ENCODE measurements at places on chromosomes 16 and 17. TPM values are rescaled to one million over a fixed set of nuclear protein-coding genes. Genes with fewer than 3 reads are reported as not detected.

The NPIPB13 gene
- 27.5 TPM for total RNA-seq

DNA sequence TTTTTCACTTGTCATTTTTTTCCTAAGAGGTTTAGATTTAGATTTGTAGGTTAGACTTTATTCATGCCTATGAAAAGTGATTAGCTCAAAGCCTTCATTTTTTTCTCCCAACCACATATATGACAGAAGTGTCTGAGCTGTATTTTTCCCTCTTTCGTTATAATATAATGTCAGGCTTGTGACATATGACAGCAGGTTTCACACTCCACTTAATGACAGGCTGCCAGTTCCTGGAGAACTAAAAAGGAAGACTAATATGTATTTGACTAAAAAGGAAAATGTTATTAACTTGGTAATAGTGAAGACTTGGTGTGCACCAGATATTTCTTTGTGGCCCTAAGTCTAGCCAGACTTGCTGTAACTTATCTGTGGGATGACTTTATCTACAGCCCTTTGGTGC, 200.7 kb upstream of the CACNG5 start:
- DNase-seq: no peak

- no peak for DNase-seq
Measured at GRCh38 chr17:48578616-48579470, 693 bp upstream of the HOXB4 start.

The CAVIN1 gene
- total RNA-seq: 0.32 TPM

DNA sequence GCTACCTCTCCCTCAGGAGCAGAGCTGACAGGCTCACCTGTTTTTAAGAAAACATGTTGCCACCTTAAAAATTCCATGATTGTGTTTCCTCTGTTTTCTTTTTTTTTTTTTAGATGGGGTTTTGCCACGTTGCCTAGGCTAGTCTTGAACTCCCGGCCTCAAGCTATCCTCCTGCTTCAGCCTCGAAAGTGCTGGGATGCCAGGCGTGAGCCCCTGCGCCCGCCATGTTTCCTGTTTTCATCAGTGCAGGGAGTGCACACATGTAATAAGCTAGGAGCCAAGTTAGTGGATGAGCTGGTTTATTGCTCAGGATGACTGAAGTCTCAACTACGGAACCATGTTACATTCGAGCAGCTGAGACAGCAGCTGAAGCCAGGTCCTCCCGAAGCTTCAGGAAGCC, 13.6 kb downstream of the MRM3 start:
- no peak for DNase-seq

DNA sequence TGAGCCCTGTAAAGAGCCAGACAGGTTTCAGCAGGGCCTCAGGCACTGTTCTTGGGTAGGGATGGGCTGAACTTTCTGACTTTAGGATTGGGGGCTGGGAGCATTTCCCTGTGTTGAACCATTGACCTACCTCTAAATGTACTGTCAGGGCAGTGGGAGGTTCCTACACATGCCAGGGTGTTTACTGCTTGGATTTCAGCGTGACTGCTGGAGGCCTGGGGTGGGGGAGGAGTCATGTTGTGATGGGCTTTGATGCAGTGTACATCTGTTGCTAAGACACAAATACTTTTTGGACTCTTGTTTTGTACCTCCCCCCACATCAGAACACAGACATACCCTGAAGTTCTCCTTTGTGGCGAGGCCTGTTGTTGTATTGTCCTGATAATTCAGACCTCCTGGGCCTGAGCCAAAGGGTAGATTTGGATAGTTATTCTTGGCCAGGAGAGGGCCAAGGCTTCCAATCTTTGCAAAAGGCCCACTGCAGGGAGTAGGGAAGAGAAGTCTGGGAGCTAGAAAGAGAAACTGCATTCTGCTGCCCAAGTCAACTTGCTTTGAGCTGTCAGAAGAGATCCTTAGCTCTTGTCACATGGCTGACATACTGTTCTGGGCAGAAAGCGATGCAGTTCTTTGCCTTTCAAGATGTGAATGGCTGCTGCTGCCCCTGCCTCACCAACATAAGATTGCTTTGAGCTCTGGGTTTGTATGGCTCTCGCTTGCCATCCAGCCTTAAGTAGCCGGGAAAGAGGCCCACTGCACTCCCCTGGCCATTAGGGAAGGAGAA, 3.7 kb downstream of the NFE2L1 start:
- DNase-seq: no peak

The NPB gene
- 0.96 TPM for total RNA-seq

GRCh38 chr16:77383606-77384187, 51.1 kb downstream of the ADAMTS18 start:
- DNase-seq: no peak
